ENCODE measurements at places on chromosomes 4 and X.

DNA sequence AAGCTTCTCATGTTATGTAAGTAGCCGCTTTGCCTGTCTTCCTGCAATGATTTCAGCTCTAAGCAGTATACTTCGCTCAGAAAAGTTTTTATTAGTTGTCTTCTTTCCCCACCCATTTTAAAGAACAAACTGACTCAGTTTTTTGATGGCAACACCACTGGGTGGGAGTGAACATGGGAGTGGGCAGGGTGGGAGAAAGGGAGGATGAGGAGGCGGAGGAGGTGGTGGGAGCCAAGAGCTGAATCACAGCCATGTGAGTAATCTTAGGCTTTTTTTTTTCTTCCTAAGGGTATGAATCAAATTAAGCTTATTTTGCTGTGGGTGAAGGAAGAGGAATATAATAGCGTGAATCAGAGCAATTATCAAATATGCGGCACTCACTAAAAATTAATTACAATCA lies 574.3 kb upstream of the DIPK2B start:
- no peak for DNase-seq

DNA sequence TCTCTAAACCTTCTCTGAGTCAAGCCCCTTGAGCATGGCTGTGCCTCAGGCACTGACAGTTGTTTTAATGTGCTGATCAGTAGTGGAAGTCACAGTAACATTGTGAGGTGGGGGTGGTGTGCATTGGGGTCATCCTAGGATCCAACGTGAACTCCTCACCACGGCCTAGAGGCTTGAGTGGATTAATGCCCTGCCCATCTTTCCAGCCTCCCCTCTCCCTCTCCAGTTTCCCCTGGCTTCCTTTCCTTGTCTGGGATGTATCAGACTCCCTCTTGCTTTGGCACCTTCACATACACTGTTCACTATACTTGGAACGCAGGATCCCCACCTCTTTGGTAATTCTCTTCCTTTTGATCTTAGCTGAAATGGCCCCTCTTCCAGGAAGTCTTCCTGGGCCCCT lies 13.3 kb upstream of the PJA1 start:
- DNase-seq, result no peak

- DNase-seq, result no peak
Observed at GRCh38 chr4:30068234-30068633, 651.9 kb upstream of the PCDH7 start.

- no peak for DNase-seq
Observed at GRCh38 chr4:8553216-8553615, 27.0 kb upstream of the GPR78 start.

DNA sequence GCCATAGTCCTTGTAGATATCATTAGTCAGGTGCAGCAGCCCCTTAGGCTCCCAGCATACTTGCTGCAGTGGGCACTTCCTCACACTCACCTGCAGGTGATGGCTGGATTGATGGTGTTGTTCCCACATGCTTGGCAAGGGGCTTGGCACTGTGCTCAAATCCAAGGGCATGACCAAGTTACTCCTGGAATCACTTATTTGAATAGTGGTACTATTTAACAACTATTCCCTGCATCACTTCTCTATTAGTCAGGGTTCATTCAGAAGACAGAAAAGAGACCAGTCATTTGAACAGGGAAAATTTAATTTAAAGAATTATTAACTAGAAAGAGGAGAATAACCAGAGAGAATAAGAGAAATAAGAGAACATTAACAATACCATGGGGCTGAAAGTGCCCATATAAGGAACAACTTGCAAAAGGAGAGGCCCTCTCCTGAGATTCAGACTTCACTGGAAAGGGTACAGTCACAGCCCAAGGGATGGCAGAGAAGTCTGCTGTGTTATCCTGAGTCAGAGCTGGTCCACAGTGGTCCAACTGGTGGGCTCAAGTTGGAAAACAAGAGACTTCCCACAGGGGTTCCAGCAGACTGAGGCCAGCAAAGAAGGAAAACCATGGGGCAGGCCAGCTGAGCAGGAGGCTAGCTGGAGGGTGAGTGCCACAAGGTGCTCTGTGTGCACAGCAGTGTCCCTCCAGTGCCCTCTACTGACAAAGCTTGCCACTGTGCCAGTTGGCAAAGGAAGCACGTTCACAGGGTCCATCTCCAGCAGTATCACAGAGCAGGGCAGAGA lies 9.8 kb downstream of the SPP1 start:
- peak; percentile 13 for DNase-seq

GRCh38 chr4:141501395-141501794 lies 135.0 kb upstream of the IL15 start:
- DNase-seq, result no peak

- DNase-seq, result no peak
Observed at GRCh38 chr4:683982-684622, 4.8 kb downstream of the SLC49A3 start.

- DNase-seq, result no peak
Observed at GRCh38 chrX:106802388-106803275, at the start of gene TBC1D8B. TBC1D8B (plus strand) TSS chrX:106802673; CDS start chrX:106802854, 181 bp downstream.

DNA sequence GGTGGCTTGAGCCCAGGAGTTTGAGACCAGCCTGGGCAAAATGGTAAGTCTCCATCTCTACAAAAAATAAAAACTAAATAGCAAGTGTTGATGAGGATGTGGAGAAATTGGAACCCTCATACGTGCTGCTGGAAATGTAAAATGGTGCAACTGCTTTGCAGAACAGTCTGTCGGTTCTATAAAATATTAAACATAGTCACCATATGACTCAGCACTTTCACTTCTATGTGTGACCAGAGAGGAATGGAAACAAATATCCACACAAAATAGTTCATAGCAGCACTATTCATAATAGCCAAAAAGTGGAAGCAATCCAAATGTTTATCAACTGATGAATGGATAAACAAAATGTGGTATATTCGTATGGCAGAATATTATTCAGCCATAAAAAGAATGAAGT lies 60.8 kb upstream of the FMR1 start:
- no peak for DNase-seq

DNA sequence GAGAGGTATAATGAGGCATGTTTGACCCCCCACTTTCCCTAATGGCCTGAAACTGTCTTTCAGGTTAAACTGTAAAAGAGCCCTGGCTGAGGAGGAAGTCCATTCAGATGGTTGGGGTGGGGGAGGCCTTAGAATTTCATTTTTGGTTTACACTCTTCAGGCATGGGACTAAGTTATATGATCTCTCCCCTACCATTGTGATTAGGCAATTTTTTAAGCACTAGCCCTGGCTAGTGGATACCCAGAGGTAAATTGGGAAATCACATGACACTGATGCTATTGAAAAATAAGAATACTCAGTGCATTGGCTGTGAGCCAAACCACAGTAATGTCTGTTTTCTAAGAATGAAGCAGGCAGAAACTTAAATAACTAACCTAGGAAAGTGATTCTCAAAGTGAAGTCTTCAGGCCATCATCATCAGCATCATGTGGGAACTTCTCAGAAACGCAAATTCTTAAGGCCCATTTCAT lies 149.7 kb downstream of the RRAGB start:
- no peak for DNase-seq

- no peak for DNase-seq
Observed at GRCh38 chr4:113146876-113147358, 97.5 kb downstream of the ANK2 start.

Data from stimulated activated CD4-positive, alpha-beta T cell treated with anti-CD3 and anti-CD28 coated beads, Interleukin-1b, Interleukin-23, amount 100 ng/mL, for 24 hours (primary cell).